Fibroblast of pulmonary artery (primary cell): ENCODE measurements at places on chromosomes 4 and X.

DNA sequence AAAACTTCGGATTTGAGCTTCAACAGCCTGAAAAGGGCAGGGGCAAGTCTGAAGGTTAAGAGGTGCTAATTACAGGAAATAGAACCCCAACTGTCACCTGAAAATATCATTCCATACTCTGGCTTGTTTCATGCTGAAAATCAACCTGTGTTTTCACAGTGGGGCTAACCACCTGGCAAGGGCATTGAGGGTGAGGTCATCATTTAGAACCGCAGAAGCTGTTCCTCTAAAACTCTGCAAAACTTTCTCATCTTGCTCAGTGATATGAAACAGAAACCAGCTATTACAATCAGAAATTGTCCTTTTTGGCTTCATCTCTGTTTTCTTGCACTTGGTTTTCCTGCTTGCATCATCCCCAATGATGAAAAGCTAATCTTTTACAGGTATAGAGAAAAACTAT is 247.6 kb downstream of the DCLK2 start:
- DNase-seq, result no peak

DNA sequence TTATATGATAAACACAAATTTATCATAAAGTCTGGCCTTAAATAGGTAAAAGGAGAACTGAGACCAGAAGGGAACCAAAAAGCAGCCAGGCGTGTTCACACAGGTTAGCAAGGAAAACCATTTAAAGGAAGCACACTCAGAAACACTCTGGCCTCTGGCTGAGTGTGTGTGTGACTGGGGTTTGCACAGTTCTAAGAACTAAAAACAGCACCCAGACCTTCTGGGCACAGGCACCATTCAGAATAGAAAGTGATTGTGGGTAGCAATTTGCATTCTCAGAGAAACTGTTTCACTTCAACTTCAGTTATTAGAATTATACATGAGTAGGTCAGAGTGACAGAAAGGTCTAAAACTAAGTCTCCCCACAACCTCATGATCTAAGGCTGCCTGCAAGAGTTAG is 10.0 kb downstream of the GPR82 start:
- DNase-seq, result no peak

GRCh38 chr4:25929298-25929686 is 15.3 kb downstream of the SMIM20 start:
- DNase-seq, result no peak

- DNase-seq, result no peak
Measured at GRCh38 chr4:1381944-1382541, 24.2 kb downstream of the NKX1-1 start.
